ENCODE measurements at places on chromosomes 5 and 9. TPM values are rescaled to one million over a fixed set of nuclear protein-coding genes. Genes with fewer than 3 reads are reported as not detected.

The ARAP3 gene
- 8.1 TPM for total RNA-seq

- H3K4me1 ChIP-seq = peaks cover 9% of the 10 kb centered on the region
- no peaks in the 10 kb centered on the region for H3K27me3 ChIP-seq
- H3K27ac ChIP-seq = no peak overlapping the region
- no peak for DNase-seq
- H3K4me3 ChIP-seq = no peak overlapping the region
These were observed 169.4 kb upstream of the ZNF462 start for GRCh38 chr9:106693558-106693957.

The IL9 gene
- not detected for total RNA-seq

DNA sequence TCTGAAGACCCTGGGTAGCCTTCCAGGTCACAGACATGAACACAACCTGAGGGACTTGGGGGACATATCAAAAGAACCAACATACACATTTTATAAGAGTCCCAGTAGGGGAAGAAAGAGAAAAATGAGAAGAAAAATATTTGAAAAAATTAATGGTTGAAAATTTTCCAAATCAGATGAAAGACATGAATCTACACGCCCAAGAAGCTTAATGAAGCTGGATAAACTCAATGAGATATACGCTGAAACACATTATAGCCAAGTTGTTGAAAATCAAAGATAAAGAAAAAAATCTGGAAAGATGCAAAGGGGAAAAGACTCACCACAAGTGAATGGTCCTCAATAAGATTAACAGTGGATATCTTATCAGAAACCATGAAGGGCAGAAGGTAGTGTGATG, 9.6 kb upstream of the CCDC180 start:
- DNase-seq = no peak
- no peaks in the 10 kb centered on the region for H3K4me1 ChIP-seq
- H3K27me3 ChIP-seq = no peaks in the 10 kb centered on the region
- H3K4me3 ChIP-seq = no peak overlapping the region

GRCh38 chr9:79661279-79661678, 89.5 kb downstream of the TLE4 start:
- H3K27ac ChIP-seq = no peak overlapping the region
- no peak for DNase-seq
- peaks cover 35% of the 10 kb centered on the region for H3K4me1 ChIP-seq
- peaks cover 15% of the 10 kb centered on the region for H3K36me3 ChIP-seq
- H3K4me3 ChIP-seq = no peak overlapping the region

GRCh38 chr5:143516249-143516648, 112.8 kb upstream of the NR3C1 start:
- no peak for DNase-seq
- no peak overlapping the region for H3K4me3 ChIP-seq
- no peak overlapping the region for H3K27ac ChIP-seq
- H3K36me3 ChIP-seq = no peaks in the 10 kb centered on the region

GRCh38 chr5:160250826-160251225, 21.5 kb downstream of the FABP6 start:
- peaks cover 55% of the 10 kb centered on the region for H3K36me3 ChIP-seq
- H3K27me3 ChIP-seq = no peaks in the 10 kb centered on the region
- DNase-seq = no peak
- H3K4me1 ChIP-seq = no peaks in the 10 kb centered on the region

DNA sequence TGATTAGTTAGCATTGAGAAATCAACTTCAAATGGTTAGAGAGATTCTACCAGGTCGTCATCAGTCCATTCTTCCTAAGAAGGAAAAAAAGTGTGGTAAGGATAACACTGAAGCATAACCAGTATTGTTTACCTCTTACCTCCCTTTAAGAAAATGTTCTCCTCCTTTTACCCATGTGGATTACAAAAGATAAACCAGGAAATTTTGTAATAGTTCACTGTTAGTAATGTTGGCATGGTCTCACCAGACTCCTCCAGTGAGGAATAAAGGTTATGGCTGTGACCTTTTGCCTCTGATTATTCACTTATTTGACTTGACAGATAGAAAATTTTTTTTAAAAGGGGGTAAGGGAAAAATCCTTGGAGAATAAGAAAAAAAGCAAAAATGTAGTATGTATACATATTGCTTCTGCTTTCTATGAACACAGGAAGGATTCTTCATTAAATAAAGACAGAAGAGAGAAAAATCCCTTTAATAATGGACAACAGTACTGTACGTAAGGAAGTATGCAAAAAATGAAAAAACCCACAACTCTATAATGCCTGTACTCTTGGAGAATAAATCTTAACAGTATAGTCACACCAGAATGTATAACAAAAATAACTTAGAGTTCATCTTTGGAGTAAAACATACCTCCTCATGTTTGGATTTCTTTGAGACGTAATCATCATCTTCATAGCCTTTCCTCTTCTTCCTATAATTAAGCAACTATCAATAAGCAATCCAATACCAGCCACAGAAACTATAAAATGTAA, 18.1 kb downstream of the CCNH start:
- peaks cover 93% of the 10 kb centered on the region for H3K36me3 ChIP-seq
- no peaks in the 10 kb centered on the region for H3K27me3 ChIP-seq

- DNase-seq = peak; percentile 60
- H3K27me3 ChIP-seq = peaks cover 15% of the 10 kb centered on the region
- H3K36me3 ChIP-seq = no peaks in the 10 kb centered on the region
- peak within 1 kb of the TSS; percentile 40 for H3K4me3 ChIP-seq
These were observed at the start of gene CFAP90 for GRCh38 chr5:7850395-7851239. Gene CFAP90 (minus strand): TSS chr5:7851133. CDS start chr5:7851021, 112 bp downstream.

The FAM221B gene
- not detected for total RNA-seq

DNA sequence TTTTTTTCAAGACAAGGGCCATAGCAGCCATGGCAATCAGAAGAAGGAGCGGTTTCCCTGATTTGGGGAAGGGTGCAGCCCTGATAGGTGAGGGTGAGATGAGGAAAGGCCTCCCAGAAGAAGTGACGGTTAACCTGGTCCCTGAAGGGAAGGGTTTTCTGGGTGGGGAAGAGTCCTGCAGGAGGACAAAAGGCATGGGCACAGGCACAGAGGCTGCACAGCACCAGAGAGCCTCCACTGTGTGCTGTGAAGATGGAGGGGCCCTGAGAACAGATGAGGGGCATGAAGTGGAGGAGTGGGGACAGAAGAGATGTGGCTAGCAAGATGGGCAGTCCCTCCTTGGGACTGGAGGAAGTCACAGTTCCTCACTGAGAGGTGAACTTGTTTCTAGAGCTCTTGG, 46.3 kb upstream of the CXCL14 start:
- H3K36me3 ChIP-seq = no peaks in the 10 kb centered on the region
- no peak overlapping the region for H3K4me3 ChIP-seq
- H3K4me1 ChIP-seq = peaks cover 32% of the 10 kb centered on the region
- H3K27me3 ChIP-seq = no peaks in the 10 kb centered on the region
- no peak overlapping the region for H3K27ac ChIP-seq

- no peaks in the 10 kb centered on the region for H3K36me3 ChIP-seq
- H3K27me3 ChIP-seq = no peaks in the 10 kb centered on the region
- no peak overlapping the region for H3K27ac ChIP-seq
- H3K4me1 ChIP-seq = no peaks in the 10 kb centered on the region
These were observed 172.4 kb downstream of the IRX2 start for GRCh38 chr5:2579126-2579525.

The OBP2B gene
- total RNA-seq = not detected

DNA sequence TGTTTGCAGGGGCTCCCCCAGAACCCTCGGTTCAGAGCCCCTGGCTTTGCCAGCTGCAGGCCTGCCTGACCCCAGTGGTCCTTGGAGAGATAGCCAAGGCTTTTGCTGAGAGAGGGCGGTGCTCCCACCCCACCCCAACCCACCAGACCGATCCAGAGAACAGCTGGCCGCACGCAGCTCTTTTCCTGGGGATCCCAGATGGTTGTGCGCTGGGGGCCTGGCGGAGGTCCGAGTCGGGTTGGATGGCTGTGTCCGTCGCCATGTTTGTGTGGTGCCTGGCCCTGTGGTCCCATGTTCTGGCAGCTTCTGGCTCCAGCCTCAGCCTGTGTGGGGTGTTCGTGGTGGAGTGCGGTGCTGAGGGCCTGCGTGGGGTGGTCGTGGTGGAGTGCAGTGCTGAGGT, 97.5 kb downstream of the RXRA start:
- H3K4me3 ChIP-seq = no peak overlapping the region
- H3K4me1 ChIP-seq = no peaks in the 10 kb centered on the region
- H3K36me3 ChIP-seq = peaks cover 27% of the 10 kb centered on the region
- no peak overlapping the region for H3K27ac ChIP-seq
- no peaks in the 10 kb centered on the region for H3K27me3 ChIP-seq

DNA sequence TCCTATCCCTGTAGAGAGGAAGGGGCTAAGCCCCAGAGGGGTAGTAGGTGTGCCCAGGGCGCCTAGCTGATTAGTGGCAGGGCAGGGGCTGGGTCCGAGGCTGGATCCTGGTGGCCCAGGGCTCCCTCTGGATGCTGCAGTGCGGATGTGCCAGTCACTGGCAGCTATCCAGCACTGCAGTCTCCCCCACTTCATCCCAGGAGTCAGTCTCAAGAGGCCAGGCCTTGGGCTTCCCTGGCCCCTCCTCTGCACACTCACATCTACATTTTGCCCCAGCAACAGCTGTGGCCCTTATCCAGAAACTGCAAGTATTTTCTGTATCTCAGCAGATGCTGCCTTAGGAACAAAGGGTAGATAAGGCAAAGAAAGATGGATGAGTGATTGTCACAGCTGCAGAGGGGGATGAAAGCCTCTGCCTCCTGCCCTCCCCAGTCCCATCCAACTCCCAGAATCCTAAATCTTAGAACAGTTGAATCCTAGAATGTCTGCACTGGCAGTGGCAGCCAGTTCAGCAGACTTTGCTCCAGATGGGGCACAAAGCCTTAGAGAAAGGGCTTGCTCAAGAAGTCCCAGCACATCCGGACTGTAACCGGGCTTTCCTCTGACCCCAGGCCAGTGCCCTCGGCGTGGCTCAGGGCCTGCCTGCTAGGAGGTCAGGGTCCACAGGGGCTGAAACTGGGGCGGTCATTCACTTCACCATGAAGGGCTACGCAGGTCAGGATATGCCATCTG, 1.6 kb downstream of the ANXA6 start:
- peaks cover 46% of the 10 kb centered on the region for H3K36me3 ChIP-seq
- H3K27ac ChIP-seq = peak overlapping the region; percentile 22
- peak overlapping the region; percentile 65 for H3K4me3 ChIP-seq
- DNase-seq = peak; percentile 48
- H3K4me1 ChIP-seq = peaks cover 30% of the 10 kb centered on the region

The VLDLR gene
- 1.1 TPM for total RNA-seq

GRCh38 chr9:22170556-22170955, 161.5 kb upstream of the CDKN2B start:
- peaks cover 7% of the 10 kb centered on the region for H3K4me1 ChIP-seq
- H3K27ac ChIP-seq = no peak overlapping the region
- DNase-seq = no peak
- H3K36me3 ChIP-seq = no peaks in the 10 kb centered on the region
- H3K4me3 ChIP-seq = no peak overlapping the region

DNA sequence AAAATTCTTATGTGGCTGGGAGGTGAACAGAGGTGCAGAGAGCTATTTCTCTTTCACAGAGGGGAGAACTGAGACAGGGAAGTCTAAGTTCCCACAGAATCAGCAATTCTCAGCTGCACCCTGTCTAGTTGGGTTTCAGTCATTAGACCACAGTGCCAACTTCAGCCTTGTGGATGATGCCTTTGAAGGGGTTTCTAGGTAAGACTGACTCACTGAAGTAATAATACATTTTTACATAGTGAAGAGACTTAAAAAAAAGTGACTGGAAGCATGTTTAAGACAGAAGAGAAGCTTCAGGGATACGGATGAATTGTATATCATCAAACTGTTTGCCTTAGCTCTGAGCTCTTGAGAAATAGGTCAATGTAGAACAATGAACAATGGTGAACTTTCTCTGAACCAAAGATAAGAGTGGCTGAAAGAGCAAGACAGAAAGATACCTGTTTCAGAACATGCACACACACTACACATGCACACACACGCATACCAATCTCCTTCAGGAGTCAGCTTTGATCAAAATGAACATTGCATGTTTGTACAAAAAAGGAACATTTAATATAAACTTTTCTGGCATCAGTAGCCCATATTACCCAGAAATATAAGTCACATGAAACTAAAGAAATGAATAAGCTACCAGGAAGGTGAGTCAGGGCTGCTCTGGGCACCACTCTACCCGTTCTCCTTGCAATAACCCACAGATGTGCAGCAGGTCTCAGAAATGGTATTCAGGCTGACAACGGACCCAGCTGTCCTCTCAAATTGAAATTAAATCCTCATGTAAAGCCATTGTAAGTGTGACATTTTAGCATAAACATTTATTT, 12.6 kb upstream of the FYB1 start:
- H3K27ac ChIP-seq = no peak overlapping the region
- no peak overlapping the region for H3K4me3 ChIP-seq
- DNase-seq = no peak
- H3K4me1 ChIP-seq = peaks cover 6% of the 10 kb centered on the region

DNA sequence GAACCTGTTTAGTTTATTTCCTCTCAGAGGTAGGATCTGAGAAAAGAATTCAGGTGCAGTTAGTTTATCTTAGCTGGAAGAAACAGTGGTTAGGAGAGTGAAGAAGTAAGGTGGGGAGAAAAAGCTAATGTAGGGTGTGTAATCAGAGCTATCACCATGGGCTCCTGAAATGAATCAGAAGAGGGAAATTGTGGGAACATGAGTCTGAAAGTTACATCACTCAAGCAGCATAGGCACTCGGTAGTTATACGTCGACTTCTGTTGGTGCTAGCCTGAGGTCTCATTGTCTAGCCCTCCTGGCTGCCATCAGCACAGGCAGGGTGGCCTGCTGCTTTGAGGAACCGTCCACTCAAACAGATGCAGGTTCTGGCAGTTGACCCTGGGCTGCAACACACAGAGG, 56.7 kb upstream of the NPR3 start:
- H3K4me1 ChIP-seq = no peaks in the 10 kb centered on the region
- no peaks in the 10 kb centered on the region for H3K36me3 ChIP-seq
- H3K27me3 ChIP-seq = no peaks in the 10 kb centered on the region
- DNase-seq = no peak

GRCh38 chr9:122087406-122088200, 5.5 kb downstream of the TTLL11 start:
- DNase-seq = no peak
- H3K36me3 ChIP-seq = peaks cover 2% of the 10 kb centered on the region
- no peaks in the 10 kb centered on the region for H3K27me3 ChIP-seq
- H3K27ac ChIP-seq = no peak overlapping the region
- H3K4me1 ChIP-seq = peaks cover 10% of the 10 kb centered on the region
- no peak overlapping the region for H3K4me3 ChIP-seq

The CCL21 gene
- total RNA-seq = not detected

GRCh38 chr5:125291447-125291846, 545.0 kb upstream of the ZNF608 start:
- H3K36me3 ChIP-seq = no peaks in the 10 kb centered on the region
- no peak for DNase-seq
- no peak overlapping the region for H3K27ac ChIP-seq
- H3K27me3 ChIP-seq = no peaks in the 10 kb centered on the region
- H3K4me3 ChIP-seq = no peak overlapping the region

DNA sequence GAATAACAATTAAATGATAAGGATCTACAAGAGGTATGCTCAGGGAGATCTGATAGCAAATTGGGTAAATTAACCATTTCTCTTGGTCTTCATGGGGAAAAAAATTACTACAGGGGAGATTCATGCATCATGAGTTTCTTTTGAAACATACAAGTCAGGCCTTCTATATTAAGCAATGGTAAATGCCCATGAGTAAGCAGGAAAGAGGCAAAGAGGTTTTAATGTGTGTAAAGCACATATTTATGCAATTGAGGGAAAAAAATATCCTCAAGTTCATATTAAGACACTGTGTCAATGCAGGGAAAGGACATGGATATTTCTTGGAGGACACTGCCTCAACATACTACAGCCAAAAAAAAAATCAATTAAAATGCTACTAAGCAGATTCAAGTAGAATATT, 73.4 kb upstream of the NR4A3 start:
- H3K27ac ChIP-seq = no peak overlapping the region
- H3K27me3 ChIP-seq = 0 out of 2 replicates have a peak, but pooled peaks cover 8% of the 10 kb centered on the region
- H3K4me1 ChIP-seq = no peaks in the 10 kb centered on the region
- no peak for DNase-seq
- H3K36me3 ChIP-seq = no peaks in the 10 kb centered on the region

The PPIC gene
- 133 TPM for total RNA-seq

The FSTL4 gene
- total RNA-seq = 3.6 TPM
